Panc1 (cell line): ENCODE measurements at places on chromosomes 16 and 17. TPM values are rescaled to one million over a fixed set of nuclear protein-coding genes. Genes with fewer than 3 reads are reported as not detected.

GRCh38 chr16:7805686-7806396 lies 473.2 kb downstream of the RBFOX1 start:
- no peak for DNase-seq

The ARL4D gene
- total RNA-seq: 4.5 TPM

- no peak for DNase-seq
These were observed 33.8 kb upstream of the KPNB1 start for GRCh38 chr17:47615766-47616424.

The NLRC3 gene
- 0.26 TPM for total RNA-seq

- no peak for DNase-seq
These were observed 144.0 kb upstream of the IRX3 start for GRCh38 chr16:54430491-54431030.

The ZNF385C gene
- 0.21 TPM for total RNA-seq

The GNG13 gene
- total RNA-seq: 0.23 TPM
